ENCODE measurements at places on chromosomes 4 and X.

- DNase-seq: no peak
Measured at GRCh38 chr4:131302108-131302507, 1847.0 kb upstream of the PCDH10 start.

DNA sequence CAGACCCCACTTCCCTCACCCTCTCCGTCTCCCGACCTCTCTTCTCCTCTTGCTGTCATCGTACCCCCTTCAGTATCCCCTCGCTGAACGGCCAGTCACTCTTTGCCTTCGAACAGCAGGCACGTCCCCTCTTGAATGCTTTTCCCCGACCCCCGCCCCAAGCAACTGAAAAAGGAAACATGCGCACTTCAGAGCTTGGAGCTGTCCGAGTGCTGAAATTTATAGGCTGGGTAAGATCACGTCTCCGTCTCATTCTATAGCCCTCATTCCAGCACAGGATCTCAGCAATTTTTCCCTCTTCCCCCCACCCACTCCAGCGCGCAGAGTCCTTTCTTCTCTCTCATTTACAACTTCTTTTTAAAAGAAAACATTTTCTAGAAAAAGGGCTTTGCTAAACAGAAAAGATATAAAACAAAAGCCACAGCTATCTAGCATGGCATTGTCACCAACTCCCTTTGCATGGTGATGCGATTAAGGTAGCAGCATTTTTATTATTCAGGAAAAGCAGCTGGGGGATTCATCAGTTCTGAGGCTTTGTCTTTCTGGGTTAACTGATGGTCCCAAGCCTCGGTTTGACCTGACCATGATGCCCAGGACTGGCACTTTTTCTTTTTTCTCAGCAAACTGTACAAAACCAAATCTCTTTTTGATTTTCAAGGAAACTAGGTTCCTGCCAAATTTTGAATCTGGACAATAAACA lies at the start of gene GLRA2:
GLRA2 (plus strand) TSS at position 247 of the 700 bp plus-strand sequence. CDS start 522 bp downstream, outside the sequence.
- peak; percentile 15 for DNase-seq

DNA sequence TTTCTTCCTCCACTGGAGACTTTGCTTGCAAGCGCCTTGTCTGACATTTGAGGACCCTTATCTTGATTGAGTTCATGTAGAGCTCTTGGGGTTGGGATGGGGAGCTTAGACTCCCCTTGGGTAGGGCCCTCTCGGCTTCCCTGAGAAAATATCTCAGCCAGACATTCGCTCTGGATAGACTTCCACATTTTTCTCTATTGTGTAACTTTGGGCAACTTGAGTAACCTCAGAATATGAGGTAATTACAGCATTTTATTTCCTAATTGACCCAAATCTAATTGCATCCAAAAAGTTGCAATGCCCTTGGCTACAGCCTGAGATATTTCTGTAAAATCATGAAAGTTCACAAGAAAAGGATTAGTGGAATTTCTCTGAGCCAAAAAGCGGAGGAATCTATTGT lies 102.8 kb upstream of the MXRA5 start:
- no peak for DNase-seq

DNA sequence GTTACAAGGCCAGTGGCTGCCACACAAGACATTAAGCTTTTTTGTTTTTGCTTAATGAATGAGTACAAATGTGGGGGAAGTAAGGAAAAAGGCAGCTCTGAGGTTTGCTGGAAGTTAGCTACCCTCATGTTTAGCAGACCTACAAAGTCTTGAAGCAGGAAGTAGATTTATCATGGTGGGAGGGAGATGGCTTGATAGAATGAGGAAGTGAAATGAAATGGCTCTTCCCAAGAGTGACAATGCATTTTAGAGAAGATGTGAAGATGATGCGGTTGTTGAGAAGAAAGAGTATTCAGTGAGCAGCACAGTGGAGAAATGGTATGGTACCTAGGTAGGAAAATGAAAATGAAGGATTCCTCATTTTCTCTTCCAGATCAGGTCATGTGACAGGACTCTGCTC lies 108.0 kb downstream of the SLIT2 start:
- DNase-seq: no peak

DNA sequence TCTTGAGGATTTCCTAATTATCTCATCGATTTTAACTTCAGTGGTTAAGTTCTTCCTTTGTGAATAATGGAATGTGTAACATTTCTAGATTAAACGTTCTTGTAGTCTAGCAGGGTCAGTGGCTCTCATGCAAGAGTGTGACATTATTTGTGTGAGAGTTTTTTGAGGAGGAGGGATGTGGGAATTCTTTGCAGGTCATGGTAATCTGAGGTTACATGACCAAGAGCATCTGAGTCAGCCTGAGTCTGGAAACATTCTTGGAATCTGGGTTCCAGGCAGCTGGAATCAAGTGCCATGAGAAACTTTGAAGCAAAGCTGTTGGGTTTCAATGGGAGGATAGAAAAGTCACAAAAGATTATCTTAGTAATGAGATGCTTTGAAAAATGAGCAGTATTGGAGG lies 49.5 kb downstream of the GK start:
- DNase-seq: no peak

- no peak for DNase-seq
Measured at GRCh38 chrX:276581-277201, 4.5 kb upstream of the PLCXD1 start.

DNA sequence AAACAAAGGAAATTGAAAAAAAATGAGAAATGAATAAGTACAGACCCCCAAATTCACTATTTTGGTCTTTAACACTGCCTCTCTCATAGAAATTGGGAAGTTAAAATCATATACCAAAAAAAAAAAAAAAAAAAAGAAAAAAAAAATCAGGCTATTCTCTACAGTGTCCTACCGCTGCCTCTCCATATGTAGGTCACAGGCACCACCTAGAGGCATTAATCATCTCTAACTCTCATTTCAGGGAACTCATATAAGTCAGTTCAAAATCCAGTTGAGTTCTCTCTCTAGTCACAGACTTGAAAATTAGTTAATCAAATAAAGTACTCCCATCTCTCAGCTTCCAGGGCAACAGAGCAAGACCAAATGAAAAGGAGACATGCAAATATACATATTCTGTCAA lies 47.9 kb downstream of the COX18 start:
- DNase-seq: peak; percentile 18

DNA sequence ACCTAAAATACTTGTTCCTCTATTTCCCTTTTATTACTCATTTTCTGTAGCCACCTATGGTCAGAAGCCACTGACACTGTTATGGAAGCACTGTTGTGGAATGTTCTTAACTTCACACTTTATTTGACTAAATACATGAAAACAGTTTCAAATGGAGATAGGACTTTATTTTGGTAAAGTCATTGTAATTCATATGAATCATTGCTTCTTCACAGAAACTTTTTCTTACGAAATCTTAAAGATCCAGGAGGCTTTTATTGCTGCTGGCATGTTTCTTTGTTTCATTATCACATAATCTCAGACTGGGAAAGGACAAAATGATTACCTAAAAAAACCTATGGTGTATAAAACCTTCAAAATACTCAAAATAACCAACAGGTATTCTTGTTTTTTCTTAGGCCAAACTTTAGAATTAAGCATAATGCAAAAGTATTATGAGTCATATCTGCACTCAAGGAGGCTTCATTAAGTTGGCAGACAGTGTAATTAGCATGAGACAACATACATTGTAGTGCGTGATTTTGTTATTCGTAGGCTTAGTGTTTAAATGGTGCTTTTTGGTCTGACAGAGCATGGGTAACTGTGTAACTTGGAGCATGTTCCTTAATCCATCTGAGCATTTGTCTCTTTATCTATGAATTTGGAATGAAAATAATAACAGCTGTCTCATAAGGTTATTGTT lies 58.0 kb downstream of the SH3BGRL start:
- DNase-seq: no peak

DNA sequence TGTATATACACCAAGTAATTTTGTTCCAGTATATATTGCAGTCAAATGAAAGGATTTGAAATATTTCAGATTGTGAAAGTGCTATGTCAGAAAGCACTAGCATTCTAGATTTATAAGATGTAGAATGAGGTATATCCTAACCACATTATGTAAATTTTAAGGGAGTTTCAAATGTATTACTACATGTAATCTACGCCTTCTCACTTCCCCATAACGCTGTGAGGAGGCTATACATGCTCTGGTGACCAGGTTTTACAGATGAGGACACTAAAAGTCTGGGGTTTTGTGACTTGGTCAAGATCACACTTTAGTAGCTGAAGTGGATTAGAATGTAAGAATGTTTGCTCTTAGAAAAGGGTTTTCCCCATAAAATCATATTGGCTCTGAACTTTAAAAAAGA lies 8.1 kb downstream of the ENPEP start:
- no peak for DNase-seq

DNA sequence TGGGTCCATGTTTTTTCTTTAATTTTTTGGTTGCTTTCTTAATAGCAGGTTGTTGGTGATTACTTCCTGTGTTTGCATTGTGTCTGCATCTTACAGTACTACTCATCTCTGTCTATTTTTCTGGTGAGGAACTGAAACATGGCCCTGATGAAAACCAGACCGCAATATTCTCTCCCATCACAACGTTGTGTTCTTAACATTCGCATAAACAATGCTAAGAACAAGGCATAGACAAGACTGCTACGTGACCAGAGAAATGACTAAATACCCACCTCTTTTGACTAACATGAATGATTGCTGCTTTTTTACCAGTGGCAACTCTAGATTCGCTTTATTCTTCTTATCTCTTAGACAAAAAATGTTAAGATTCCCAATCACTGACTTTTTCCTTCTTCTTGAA lies 179.1 kb downstream of the GC start:
- no peak for DNase-seq

GRCh38 chrX:104113222-104113965 lies 1.1 kb downstream of the ZCCHC18 start:
- peak; percentile 43 for DNase-seq

- no peak for DNase-seq
Measured at GRCh38 chr4:62191451-62192240, 991.5 kb downstream of the ADGRL3 start.

DNA sequence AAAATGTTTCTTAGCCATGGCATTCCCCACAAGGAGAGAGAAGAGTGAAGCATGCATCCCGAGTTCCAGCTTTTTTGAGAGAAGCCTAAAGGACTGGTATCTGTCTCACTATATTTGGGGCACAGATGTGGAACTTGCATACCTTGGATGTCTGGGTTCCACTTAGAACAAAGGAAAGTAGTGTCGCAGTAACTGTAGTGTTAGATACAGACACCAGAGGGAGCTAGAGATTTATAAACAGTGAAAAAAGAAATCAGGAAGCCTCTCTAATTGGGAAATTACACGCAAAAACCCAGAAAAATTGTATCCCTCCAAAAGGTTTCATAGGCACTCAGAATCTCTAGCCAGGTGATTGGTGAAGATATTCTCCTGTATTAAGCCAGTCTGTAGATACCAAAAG lies 34.4 kb downstream of the AGTR2 start:
- DNase-seq: peak; percentile 5

GRCh38 chr4:126727461-126727860 lies 905.3 kb upstream of the INTU start:
- no peak for DNase-seq

DNA sequence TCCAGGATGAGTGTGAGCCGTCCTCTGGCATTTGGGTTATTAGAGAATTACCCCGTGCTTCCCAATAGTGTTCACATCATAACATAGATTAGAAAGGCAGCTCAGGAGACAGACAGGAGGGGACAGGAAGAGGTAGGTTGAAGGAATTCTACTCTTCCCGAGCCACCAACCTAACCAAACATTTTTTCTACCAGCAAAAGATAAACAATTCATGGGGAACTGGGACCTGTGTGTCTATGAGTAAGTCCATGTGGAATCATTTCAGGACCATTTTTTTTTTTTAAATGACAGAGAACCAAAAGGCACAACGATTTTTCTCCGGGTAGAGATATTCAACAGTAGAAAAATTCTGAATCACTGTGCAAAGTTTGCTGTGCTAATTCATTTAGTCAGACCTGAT lies 174.2 kb upstream of the ETNPPL start:
- DNase-seq: no peak

- no peak for DNase-seq
Measured at GRCh38 chr4:8694651-8695151, 102.1 kb downstream of the CPZ start.

GRCh38 chr4:5199912-5200311 lies 148.6 kb downstream of the STK32B start:
- no peak for DNase-seq

- no peak for DNase-seq
Measured at GRCh38 chr4:113368056-113368455, 318.6 kb downstream of the ANK2 start.

GRCh38 chrX:65596270-65597034 lies 61.9 kb upstream of the LAS1L start:
- no peak for DNase-seq

DNA sequence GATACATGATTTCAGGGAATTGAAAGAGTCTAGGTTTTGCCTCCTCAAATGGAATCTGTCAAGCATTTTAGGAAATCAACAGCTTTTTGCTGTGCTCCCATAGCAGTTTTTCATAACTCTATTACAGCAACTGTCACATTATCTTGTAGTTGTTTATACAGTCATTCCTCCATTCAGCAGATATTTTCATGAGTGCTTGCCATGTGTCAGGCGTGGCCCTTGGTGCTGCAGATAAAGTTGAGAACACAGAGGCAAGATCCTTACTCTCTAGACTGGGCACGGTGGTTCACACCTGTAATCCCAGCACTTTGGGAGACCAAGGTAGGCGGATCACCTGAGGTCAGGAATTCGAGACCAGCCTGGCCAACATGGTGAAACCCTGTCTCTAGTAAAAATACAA lies 67.3 kb downstream of the MCUB start:
- no peak for DNase-seq

DNA sequence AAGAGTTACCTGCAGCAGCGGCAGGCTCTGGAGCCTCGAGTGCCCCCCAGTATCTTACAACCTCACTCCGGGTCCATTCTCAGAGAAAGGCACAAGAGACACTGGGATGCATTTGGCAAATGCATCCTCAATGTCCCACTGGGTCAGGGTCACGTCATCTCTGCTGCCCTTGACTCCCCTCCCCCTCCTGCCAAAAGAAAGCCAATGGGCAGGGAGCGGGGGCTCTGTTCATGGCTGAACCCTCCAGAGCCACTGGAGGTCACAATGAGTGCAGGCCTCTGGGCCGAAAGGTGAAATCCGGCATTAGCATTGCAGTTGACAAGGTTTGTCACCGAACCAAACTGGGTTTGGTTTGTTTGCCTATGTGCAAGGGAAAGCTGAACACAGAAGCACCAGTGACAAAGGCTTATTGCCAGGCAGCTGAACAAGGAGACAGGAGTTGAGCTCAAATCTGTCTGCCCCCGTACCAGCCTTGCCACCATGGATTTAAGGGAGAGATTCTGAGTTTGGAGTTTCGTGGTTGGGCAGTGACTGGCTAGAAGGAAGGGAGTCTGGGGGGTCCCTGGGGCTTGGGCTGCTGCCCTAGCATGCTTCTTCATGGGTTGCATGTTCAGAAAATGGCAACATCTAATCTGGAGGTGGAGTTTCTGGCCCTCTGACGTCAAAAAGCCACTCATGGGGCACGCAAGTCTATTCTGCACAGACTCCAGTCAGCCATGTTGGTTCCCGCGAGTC lies 64.3 kb downstream of the HTRA3 start:
- no peak for DNase-seq

GRCh38 chr4:38396845-38397547 lies 267.0 kb upstream of the KLF3 start:
- no peak for DNase-seq

GRCh38 chrX:54825716-54826438 lies 18.3 kb downstream of the MAGED2 start:
- DNase-seq: no peak

- no peak for DNase-seq
Measured at GRCh38 chr4:177473991-177474390, 31.8 kb upstream of the AGA start.
